ENCODE measurements at places on chromosomes 1 and 21. TPM values are rescaled to one million over a fixed set of nuclear protein-coding genes. Genes with fewer than 3 reads are reported as not detected.
A peak's percentile ranks its signal among the peaks of the same experiment; 100 is the strongest.

DNA sequence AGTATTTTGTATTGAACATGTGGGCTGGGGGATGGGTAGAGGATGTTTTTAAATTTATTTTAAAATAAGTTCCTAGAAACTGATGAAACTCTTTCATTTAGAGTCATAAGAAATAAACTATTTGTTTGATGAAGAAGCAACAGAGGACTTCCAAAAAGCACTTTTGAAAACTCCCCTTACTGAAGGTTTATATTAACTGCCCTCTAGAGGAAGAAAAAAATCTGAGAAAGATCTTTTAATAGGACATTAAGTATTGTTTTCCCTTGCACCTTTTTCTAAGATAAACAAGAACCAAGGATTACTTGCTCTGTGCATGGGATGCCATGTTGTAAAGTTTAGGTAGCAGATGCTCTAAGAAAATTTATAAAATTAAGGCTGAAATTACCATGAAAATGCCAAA, 14.1 kb downstream of the DISP1 start:
- no peak for DNase-seq

DNA sequence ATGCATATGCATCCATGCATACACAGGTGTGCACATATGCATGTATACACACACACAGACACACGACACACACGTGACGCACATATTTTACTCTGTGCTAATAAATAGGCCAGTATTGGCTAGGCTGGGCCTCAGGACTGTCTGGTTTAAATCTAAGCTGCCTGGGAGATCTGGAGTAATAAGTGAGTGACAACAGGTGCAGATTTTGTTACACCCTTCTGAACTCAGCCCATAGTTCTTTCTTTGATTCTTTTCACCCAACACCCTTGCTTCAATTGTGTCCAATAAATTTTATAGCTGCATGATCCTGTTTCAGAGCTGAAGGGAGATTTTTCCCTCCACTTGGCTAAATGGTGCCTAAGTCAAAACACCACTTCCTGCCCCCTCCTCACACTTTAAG, 132.8 kb downstream of the FGGY start:
- no peak for DNase-seq

The CYP4X1 gene
- total RNA-seq, result 20.4 TPM

- no peak for DNase-seq
Measured at GRCh38 chr1:245582026-245582425, 427.2 kb downstream of the KIF26B start.

DNA sequence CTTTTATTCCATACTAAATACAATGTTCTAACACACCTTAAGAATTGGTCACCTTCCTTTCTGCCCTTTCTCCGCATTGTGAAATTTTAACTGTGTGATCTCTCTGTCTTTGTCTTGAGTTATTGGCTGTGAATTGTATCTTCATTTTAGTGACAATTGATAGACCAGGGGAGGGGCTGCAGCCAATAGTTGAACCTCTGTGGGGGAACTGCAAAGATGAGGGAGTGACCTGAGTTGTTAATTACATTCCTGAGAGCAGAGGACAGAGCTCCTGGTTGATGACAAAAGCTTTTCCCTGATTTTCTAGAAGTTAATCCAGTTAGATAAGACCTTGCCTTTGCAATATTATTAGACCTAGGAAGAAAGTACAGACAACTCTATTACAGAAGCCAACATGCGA, 1535.7 kb downstream of the BRINP3 start:
- no peak for DNase-seq

GRCh38 chr1:6859415-6860343, 74.4 kb downstream of the CAMTA1 start:
- DNase-seq, result peak; percentile 10

DNA sequence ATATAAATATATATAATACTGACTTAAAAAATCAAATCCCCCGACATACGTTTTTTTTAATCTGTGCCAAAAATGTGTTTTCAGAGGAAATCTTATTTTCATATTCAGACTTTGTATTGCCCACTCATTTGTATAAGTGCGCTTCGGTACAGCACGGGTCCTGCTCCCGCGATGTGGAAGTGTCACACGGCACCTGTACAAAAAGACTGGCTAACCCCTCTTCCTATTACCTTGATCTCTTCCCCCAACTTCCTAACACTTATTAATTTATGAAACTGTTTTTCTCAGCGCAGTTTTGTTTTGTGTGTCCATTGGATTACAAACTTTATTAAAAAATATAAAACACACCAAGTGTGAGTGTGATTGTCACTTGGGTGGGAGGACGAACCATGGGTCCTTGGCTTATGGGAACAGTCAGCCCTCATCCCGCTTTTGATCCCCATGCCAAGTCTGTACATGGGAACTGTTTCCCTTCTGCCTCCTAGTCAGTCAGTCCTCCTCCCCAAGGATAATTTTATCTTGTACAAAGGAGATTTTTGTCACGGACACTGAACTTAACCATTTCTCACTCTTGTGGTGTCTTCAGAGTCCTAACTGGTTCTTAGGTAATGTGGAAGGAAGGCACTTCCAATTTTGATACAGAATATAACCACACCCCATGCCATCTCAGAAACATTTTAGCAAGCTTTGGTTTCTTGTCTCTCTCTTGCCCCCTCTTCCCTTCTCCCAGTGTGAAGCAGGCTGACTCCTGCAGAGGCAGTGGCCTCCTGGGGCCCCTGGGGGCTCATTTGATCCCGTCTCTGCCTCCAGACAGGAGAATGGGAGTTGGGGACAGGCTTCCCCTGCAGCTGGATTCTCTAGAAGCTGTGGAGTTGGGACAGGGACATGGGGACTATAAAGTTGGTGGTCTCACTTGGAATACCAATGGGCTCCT, 35.5 kb downstream of the ZBTB17 start:
- DNase-seq, result no peak

DNA sequence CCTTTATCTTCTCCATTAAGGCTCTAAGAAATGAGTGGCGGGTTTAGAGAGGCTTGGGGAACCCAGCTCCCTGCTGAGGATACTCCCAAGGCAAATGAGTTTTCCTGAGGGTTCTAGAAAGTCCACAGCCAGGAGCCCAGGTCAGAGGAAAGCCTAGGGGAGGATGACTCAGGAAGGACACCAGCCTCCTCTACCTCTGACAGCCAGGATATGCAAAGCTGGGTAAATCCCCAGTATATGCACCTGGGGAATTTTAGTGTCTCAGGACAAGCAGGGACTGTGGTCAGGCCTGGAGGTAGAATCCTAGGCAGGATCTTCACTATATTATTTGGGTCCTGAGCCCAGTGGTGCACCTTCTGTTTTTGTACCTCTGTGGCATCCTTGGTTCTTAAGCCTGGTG, 23.5 kb upstream of the WNT4 start:
- DNase-seq, result no peak

GRCh38 chr21:46029186-46029924, 47.8 kb downstream of the COL6A1 start:
- peak; percentile 68 for DNase-seq

- DNase-seq, result no peak
Measured at GRCh38 chr1:44881011-44881632, 38.1 kb upstream of the PTCH2 start.

GRCh38 chr1:104248385-104248784, 498.7 kb downstream of the AMY1C start:
- peak; percentile 85 for DNase-seq

The PGBD2 gene
- 12.5 TPM for total RNA-seq

DNA sequence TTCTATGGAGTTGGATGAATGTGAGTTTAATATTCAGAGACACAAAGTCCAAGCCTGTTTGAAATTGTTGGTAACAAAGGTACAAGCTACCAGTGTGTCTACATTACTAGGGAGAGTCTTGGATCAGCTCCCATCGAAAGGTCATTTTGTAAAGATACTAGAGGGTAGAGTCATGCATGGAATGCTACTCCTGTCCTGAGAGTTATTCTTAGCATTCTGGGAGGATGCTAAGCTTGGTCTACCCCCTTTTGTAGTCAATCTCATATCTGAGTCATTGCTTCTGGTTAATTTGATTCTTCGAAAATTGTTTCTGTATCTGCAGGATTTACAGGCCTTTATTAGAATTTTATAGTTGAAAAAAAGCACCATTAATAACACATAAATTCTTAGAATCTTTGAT, 240.2 kb downstream of the ST6GALNAC3 start:
- DNase-seq, result no peak

The PRDM15 gene
- total RNA-seq, result 7.2 TPM

DNA sequence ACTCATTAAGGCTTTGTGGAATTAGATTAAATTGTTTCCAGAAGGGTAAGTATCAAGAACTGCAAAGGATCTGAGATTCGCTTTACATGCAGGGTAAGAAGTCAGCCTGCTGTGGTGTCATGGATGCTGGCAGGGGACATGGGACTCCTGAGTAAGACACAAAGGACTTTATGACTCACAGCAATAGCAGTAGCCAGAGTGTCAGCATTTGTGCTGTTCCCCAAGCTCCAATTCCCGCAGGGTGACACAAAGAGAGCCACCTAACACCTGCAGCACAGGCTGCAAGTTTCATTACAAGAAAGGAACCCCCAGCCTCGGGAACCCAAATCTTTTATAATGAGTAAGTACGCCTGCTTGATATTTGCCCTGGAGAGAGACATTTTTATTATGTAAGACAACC, 298.1 kb upstream of the POU3F1 start:
- DNase-seq, result no peak

The SSBP3 gene
- 47.8 TPM for total RNA-seq

DNA sequence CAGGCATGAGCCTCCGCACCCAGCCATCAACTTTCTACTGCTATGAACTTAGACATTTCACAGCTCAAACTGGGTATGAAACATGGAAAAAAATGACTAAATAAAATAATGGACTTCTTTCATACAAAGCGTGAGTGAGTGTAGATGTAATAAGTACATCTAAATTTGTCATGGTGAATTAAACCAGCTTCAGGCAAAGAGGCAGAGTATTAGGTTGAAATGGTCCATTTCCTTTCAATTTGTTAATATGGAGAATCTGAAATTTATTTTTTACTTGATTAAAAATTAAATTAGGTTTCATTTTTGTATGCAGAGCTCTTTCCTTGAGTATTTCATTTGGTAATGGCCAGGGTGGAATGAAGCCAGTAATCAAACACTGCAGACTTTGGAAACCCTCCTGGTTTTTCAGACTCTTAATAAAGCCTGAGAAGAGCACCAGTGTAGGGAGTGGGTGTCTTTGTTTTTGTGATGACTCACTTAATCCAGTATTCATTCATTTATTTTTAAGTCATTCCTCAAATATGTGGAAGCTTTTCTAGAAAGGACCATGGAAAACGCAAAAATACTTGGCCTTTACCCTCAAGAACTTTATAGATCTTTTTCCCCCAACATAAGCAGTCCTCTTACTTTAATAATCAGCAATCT, 49.2 kb downstream of the ALG14 start:
- DNase-seq, result no peak

GRCh38 chr1:193555662-193556441, 369.4 kb upstream of the B3GALT2 start:
- no peak for DNase-seq

DNA sequence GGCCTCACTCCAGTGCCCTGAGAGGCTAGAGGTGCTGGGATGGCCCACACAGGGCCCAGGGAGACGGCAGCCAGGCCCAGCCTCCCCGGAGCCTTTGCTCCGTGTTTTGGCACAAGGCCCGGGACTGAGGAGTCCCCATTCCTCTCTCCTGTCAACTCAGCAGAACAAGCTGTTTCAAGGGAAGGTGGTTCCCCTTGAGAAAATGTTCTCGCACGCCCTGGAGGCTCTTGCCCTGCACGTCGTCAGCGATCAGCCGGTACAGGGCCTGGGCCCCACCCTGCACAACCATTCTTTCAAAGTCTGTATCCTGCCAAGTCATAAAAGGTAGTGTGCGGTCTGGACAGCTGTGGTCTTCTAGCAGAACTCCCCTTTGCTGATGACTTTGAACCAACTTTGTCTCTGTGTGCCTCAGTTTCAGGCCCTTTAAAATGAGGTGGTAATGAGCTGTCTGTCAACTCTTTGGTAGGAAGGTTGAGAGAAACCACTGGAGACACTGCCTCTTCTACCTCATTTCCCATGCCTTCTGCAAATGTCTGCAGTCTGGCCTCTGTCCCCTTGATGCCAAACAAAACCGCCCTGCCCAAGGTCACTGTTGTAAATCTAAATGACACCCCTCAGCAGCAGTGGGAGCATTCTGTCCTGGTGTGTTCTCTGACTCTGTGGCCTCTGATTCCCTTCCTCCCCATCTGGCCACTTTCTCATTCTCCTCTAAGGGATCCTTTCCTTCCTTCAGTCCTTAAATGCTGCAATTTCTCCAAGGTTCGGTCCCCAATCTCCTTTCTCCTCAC, 138.6 kb upstream of the JUN start:
- peak; percentile 87 for DNase-seq

DNA sequence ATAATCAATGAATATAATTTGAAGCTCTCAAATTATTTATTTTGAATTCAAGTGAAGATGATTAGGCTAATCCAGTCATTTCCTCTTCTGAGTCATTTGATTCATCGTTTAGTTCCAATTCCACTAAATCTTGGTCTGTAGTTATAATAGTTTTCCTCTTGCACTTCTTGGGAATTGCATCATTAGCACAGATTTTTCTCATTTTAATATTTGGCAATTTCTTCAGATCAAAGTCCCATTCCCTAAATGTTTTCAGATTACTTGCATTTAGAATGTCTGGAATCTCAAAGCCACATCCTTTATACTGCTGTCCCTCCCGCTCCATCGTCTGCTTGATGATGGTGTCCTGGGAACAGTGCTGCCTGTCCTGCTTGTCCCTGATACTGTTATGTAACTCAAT, 43.5 kb downstream of the MAST2 start:
- DNase-seq, result no peak

- DNase-seq, result peak; percentile 41
Measured at GRCh38 chr1:201405484-201405831, 6.3 kb upstream of the LAD1 start.

DNA sequence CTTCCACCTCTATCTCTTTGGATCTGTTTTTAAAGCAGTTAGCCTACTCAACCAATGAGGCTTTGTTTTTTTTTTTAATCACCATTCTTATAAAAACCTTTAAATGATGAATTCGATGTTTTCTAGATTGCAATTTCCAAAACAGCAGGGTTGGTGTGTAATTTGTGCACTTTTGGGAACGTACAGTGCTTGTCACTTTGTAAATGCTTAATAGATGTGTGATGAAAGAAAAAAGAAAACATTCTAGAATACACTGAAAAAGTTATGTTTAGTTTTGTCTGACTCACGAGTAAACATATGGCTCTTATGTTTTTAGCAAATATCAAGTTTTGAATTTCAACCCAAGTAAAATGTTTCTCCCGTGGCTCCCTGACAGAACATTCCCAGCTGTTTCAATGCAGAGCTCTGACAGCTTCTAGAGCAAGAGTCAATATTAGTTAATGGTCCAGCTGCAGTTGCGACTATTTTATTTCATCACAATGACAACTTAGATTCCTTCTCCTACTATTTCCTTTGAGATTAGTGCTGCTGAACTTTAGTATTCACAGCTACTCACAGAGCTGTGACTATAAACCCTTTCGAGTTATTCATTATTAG, 362.5 kb upstream of the ADAMTS5 start:
- peak; percentile 74 for DNase-seq

The DSTYK gene
- total RNA-seq, result 19.3 TPM

All from lung (tissue), 17 donors.